ENCODE measurements at places on chromosomes 2 and 18. TPM values are rescaled to one million over a fixed set of nuclear protein-coding genes. Genes with fewer than 3 reads are reported as not detected.

CNDP2 gene
- 105 TPM for total RNA-seq

DSC3 gene
- not detected for total RNA-seq

LIPG gene
- not detected for total RNA-seq

POTEC gene
- total RNA-seq, result not detected

NFATC1 gene
- total RNA-seq, result 77.8 TPM

MRPL19 gene
- total RNA-seq, result 20.9 TPM

ARHGAP28 gene
- total RNA-seq, result not detected

NMUR1 gene
- 0.35 TPM for total RNA-seq

HOXD13 gene
- not detected for total RNA-seq

RELCH gene
- 52.5 TPM for total RNA-seq
